ENCODE measurements at places on chromosomes 16 and 17.

GRCh38 chr16:79707876-79708275 lies 107.3 kb upstream of the MAF start:
- DNase-seq = no peak

- no peak for DNase-seq
Measured at GRCh38 chr16:57303021-57303909, 18.8 kb upstream of the PLLP start.

GRCh38 chr17:71188811-71189492 lies 931.9 kb upstream of the SOX9 start:
- DNase-seq = no peak

DNA sequence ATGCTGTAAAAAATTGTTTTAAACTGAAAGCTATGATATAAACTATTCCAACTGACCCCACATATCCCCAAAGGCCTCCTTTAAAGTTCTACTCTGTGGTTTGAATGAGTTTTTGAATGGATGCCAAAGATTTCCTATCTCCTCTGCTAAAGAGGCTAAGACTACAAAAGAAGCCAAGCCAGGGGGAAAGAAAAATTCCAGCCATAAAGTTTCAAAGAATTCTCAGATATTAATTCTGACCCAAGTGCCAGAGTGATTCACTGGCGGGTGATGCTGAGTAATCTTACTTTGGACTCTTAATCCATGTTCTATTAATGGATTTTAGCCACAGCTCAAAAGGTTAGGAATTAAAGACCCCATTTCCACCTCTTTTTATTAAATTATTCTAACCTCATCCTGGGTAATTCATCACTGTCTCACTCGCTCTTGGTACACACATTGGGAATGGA lies 60.7 kb downstream of the HS3ST3A1 start:
- DNase-seq = no peak

- no peak for DNase-seq
Measured at GRCh38 chr16:1655269-1655807, 22.7 kb upstream of the JPT2 start.

GRCh38 chr16:88747588-88748301 lies 37.3 kb downstream of the PIEZO1 start:
- no peak for DNase-seq

DNA sequence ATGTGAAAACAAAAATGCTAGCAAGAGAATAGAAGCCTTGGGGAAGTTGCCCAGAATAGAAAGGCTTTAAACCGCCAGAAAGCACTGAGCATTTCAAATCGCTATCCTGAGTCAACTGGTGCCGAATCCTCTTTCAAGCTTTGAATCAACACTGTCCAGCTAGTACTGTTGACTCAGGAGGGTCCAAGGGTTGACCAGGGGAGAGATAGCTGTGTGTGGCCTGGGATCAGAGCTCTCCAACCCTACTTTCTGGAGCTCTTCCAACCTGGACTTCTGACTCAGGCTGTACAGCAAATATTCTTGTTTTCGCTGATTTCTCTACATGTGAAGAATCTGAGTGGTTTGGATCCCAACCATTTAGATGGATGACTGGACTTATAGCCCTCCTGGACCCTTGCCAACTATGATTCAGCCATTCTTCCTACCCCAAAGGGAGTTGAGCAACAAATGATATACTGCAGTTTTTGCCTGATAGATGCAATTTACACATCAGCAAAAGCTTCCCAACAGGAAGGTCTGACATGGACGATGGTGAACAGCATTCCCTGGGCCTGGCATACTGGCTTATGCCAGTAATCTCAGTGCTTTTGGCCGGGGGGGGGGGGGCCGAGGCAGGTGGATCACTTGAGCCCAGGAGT lies 154.0 kb upstream of the SDK2 start:
- no peak for DNase-seq

Data from NCI-H526 treated with DMSO at 0.1 percent for 48 hours (cell line).